ENCODE measurements at places on chromosomes 7 and 10.

- DNase-seq: no peak
Observed at GRCh38 chr10:85651497-85651882, 715.1 kb downstream of the GRID1 start.

- DNase-seq: no peak
Observed at GRCh38 chr10:86291616-86292340, 74.8 kb downstream of the GRID1 start.

- no peak for DNase-seq
Observed at GRCh38 chr7:130387628-130388403, 7.5 kb downstream of the CPA1 start.

GRCh38 chr7:155228894-155229293, 68.8 kb upstream of the INSIG1 start:
- DNase-seq: peak; percentile 11

DNA sequence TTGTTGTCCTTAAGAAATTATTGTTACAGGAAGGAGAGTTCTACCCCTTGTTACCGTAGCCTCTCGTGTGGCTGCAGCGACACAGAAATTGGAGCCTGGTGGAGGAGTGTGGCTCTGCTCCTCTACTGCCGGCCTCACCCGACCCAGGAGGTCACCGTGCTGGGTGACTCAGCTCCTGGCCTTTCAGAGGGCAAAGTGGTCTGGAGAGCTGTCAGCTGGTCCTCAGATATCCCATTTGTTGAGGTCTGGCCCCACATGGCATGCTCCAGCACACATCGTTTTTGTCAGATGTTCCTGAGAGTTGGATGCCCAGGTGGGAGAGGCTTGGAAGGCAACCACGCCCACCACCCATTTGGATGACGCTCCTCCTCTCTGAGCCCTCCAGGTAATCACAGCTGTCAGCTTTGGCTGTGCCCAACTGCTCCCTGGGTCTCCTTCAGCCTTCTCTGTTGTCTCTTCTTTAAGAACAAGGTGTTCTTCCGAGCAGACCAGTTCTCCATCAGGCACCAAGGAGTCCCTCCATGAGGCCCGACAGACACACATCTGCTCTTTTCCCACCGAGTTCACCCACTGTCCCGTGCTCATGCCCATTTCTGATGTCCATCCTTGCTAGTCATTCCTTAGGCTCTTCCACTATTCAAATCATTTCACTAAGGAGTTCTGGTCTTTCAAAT, 80.3 kb downstream of the RAMP3 start:
- DNase-seq: no peak

DNA sequence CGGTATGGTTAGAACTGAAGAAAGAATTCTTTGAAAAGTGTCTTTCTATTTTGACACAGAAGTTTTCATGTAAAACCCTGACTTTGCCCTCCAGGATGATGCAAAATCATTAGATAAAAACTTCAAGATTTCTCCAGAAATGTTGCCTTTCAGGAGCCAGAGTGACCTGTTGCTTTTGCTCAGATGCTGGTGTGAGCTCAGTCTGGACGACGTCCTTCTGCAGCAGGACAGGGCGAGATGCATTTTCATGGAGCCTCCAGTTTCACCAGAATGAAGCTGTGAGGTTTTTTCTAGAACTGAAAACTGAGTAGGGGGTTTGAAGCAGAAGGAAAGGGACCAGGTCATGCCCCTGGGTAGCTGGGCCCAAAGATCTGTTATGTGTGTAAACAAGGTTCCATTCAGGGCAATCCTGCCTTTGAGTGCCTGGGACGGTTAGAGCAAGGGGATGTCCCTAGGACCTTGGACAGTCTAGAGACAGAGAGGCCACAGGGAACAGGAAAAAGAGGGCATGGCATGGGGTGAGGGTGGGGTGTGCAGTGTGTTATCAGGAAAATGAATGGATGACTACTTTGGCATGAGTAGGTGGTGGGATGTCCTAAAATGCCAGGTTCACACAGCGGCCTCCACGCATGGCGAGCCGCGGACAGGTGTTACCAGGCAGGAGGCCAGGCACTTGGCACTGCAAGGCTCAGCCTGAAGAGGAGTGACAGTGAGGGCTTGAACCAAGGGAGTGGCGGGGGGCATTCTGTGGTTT, 356.3 kb downstream of the CXCL12 start:
- no peak for DNase-seq

DNA sequence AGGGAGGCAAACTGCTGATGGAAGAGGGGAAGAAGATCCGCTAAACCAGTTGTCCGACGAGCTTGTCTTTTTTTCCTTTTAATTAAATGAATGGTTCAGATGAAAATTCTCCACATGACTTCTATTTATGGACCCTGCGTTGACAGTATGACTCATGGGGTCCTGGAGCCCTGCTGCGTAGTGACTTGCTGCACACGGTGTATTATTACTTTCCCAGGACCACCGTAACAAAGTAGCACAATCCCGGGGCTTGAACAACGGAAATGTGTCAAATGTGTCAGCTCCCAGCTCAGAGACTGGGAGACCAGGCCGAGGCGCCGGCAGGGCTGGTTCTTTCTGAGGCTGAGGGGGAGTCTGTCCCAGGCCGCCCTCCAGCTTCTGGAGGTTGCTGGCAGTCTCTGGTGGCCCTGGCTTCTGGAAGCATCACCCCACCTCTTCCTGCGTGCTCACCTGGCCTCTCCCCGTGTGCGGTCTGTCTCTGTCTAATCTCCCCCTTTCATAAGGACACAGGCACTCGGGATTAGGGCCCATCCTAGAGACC, 33.8 kb upstream of the MNX1 start:
- DNase-seq: no peak

DNA sequence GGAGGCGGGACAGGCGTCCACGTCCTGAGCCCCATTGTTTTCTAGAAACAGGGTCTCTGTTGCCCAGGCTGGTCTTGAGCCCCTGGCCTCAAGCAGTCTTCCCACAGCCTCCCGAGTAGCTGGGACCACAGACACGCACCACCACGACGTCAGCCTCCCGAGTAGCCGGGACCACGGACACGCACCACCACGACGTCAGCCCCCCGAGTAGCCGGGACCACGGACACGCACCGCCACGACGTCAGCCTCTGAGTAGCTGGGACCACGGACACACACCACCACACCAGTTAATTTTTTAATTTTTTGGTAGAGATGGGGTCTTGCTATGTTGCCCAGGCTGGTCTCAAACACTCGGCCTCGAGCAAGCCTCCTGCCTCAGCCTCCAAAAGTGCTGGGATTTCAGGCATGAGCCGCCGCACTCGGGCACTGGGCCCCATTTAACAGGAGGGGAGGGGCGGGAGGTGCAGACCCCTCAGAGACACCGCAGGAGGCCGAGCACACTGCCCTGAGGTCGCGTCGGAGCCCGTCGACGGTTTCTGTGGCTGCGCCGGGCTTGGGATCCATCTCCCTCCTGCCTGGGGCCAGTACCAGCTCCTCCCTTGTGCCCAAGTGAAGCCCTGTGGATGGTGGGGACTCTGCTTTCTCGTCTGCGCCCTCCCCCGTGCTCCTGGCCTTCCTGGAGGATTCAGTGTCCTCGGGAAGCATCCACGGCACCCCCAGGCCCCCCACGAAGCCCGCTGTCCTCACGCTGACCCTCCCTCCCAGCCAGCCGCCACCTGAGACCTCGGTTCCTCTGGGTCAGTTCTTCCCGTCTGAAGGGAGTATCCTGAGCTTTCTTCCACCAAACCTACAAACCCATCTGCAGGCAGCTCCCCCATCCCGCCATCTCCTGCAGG, 13.0 kb downstream of the FAM20C start:
- DNase-seq: no peak

DNA sequence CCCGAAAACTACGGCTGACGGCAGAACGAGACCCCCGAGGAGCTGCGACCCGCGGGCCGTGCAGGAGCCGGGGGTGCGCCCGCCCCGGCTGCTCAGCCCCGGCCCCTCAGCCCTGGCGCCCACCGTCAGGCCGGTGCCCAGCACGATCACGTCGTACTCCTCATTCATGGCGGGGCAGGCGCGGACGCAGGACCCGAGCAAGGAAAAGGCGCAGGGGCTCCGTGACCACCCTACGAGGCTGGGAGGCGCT, 218 bp downstream of the GDI2 start:
- no peak for DNase-seq

- no peak for DNase-seq
Observed at GRCh38 chr10:7234109-7234508, 176.7 kb downstream of the SFMBT2 start.

DNA sequence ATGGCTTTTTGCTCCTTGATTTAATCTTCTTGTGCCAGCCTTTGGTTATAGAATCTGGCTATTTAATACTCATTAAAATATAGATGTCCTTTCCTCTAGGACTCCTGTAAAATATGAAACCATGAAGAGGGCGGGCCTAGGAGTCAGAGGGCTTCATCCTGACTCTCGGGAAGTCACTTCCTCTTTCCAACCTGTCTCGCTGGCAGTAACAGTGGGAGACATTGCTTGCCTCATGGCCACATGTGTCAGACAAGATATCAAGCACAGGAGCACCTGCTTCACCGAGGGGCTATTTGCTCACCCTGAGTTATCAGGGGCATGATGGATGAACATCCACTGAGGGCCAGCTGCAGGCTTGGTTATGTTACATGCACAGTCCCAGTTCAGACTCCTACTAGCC, 31.0 kb downstream of the SLIT1 start:
- no peak for DNase-seq

- no peak for DNase-seq
Observed at GRCh38 chr10:91048380-91048779, 127.5 kb upstream of the ANKRD1 start.

- DNase-seq: peak; percentile 86
Observed at GRCh38 chr7:30815951-30816644, 44.9 kb downstream of the MINDY4 start.

All from right cardiac atrium (tissue), 5 donors.